Left lung (tissue), 14 donors: ENCODE measurements at places on chromosomes 6 and 20. TPM values are rescaled to one million over a fixed set of nuclear protein-coding genes. Genes with fewer than 3 reads are reported as not detected.

Gene MAP3K7
- polyA plus RNA-seq: 52.9 TPM

- DNase-seq: no peak
Observed at GRCh38 chr6:118722829-118723813, 71.7 kb upstream of the CEP85L start.

DNA sequence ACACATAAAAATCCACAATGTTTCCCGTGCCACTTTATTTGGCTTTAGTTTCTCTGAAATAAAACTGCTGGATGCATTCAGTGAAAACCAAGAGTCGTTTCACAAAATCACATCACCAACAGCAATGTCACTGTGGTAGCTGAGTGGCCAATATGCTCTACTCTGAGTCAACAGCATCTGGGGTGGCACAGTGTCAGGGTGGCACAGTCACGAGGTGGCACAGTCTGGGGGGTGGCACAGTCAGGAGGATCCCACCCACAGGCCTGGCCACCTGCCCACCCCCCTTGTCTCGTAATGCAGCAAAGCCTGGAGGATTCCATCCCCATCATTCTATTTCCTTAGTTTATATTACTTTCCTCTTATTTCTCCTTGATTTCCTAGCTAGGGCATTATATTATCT, 87.0 kb downstream of the ANKRD60 start:
- DNase-seq: no peak

DNA sequence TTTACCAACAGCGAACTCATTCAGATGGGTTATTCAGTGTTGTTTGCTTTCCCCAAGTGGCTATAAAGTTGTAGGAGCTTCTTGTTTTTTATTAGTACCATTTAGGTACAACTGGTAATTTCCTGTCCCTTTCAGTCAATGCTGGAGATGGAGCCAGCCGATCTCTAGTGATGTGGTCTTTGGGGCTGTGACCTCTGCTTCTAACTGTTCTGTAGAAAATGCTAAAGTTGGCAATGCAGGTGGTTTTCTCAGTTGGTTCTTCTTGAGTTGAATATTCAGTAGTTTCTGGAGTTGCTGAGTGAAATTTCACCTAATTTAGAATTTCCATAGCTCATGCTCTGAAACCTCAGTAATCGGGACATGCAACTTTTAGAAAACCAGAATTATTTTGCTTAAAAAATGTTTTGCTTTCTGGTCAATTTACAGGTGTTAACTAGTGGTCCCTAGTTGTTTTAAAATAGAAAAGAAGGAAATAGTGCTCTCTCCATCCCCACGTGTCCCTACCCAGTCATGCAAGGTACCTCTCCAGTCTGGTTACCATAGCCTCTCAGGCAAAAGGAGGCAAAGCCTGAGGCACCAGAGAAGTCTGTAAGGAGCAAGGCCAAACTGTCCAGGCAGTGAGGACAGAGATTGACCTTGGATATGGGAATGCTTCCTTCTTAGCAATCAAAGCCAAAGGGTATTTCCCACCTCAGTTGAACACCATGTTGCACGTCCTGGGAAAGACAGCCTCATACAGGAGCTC, 27.3 kb upstream of the GABRR1 start:
- DNase-seq: no peak

- DNase-seq: no peak
Observed at GRCh38 chr20:57175397-57176010, 90.9 kb downstream of the BMP7 start.

DNA sequence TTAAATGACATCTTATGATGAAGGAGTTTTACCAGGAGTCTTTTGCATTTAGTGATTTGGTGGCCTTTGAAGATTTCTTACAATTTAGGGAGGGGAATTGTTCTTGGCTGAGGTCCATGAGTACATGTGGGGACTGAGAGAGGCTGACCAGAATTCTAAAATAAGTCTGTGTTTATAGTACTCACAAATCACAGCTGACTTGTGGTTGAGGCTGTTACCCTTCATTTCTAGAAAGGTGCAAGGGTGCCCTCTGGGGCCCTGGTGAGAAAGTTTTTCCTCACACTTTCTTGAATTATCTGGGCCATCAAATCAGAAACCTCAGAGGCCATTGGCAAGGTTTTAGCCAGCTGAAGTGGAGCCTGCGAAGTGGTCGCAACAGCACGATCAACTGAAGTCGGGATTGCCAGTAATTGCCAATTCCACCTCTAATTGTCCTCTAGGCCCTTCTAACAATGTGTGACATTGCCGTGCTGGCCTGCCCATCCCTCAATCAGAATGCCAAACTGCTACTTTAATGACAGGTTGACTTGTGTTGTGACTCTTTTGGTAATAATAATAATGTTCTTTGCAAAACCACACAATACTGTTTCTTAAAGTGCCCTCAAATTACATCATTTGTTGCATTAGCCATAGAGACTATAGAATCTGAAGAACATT, 221.6 kb downstream of the OGFRL1 start:
- DNase-seq: peak; percentile 82

DNA sequence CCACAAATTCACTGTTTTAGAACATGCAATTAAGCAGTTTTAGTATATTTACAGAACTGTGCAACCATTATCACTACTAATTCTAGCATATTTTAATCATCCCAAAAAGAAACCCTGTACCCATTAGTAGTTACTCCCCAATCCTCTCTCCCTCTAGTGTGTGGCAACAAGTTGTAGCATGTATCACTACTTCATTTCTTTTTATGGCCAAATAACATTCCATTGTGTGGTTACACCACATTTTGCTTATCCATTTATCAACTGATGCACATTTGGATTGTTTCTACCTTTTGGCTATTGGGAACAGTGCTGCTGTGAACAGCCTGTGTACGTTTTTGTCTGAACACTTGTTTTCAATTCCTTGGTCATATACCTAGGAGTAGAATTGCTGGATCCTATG, 31.5 kb upstream of the FKBP1A start:
- DNase-seq: no peak

DNA sequence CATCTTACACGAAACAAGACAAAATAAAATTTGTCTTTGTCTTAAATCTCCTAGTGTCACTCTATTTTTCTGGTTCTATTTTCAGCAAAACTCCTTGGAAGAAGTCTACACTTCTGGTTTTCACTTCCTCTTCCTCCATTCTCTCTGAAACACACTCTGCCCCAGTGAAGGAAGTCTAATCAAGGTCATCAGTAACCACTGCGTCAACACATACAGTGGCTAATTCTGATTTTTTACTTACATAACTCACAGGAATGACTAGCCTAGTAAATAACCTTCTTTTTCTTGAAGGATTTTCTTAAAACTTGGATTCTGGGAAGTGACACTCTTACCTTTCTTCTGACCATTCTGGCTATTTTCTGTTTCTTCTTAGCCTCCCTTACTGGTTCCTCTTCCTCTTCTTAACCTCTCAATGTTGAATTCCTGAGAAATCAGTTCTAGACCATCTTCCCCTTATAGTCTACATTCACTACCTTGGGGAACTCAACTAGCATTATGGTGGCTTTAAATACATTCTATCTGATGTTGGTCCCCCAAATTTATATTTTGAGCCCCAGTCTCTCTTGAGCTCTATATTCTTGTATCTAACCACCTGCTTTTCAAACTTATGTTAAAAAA, 37.5 kb downstream of the AIG1 start:
- DNase-seq: no peak

Gene GABRR2
- polyA plus RNA-seq: 0.93 TPM
